Urinary bladder (tissue), 4 donors: ENCODE measurements at places on chromosomes 11 and 22. TPM values are rescaled to one million over a fixed set of nuclear protein-coding genes. Genes with fewer than 3 reads are reported as not detected.

Gene GRIK4
- total RNA-seq: 0.37 TPM

Gene BTBD18
- not detected for total RNA-seq

DNA sequence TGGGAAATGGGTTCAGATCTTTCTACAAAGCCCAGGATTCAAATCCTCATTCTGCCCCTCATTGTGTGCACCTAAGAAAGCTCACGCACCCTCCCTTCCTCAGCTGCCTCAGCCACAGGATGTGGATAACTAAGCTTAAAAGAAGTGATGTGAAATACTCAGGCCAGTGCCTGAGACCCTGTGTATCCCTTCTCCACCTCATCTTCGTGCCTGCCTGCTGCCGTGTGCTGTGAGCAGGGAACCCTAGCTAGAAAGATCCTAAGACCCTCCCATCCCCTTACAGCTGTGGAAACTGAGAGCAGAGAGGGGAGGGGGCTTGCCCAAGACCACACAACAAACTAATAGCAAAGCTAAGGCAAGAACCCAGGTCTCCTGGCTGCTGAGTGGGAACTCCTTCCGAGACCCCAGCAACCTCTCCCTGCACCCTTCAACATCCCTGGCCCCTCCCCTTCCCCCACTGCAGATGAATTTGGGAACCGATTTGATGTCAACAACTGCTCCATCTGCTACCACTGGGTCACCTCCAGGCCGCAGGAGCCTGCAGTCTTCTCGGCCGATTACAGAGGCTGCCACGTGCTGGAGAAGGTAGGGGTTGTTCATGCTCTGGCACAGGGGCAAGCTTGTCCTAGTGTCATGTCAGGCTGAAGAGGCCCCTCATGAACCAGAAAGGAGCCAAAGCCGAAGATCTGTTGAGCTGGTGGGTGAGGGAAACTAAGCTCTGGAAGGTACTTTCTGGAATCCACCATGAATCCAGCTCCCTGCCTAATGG lies 1.5 kb downstream of the ZP1 start:
- no peak for DNase-seq

GRCh38 chr22:46617207-46617985 lies 2.8 kb upstream of the GRAMD4 start:
- no peak for DNase-seq
